Cortex of kidney (tissue), 1 donor: ENCODE measurements at places on chromosomes 7 and 10.

DNA sequence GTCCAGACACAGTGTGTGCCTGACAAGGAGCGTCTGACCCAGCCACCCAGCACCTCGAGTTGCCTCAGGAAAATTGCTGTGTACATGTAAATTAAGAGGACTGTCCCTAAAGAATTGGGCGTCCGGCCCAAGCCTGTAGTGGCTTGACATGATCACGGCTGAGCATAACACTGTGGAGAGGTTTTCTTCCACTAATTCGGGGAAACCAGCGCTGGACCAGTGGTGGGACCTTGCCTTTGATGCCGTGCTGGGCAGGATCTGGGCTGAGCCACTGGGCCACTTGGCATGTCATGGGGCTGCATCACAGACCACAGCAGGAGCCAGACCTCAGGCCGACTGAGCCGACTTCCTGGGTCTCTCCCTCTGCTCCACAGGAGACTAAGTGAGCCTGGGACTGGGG, 282.5 kb downstream of the GLRX3 start:
- DNase-seq: no peak

- no peak for DNase-seq
Measured at GRCh38 chr7:100895956-100896731, 456 bp upstream of the ACHE start.

GRCh38 chr7:151678227-151678604, 158.5 kb upstream of the RHEB start:
- DNase-seq: no peak

DNA sequence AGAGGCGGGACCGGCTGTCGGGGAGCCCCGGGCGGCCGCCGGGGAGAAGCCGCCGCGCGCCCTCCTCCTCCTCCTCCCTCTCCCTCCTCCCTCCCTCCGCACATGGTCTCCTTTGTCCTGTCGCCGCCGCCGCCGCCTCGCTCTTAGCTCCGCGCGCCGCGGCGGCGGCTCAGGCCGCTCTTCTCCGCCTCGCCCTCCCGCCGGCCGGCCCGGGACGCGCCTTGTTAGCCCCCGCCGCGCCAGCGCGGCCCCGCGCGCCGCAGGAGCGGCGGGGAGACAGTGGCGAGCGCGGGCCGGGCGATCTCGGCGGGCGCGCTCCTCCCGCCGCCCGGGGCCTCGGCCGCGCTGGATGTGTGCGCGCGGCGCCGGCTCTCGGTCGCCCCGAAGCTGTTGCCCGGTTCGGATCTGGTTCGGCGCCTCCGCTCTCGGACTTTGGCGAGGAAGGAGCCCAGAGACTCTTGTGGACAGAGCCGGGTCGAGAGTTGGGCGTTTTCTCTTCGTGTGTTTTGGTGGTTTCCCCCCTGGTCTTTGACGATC, 437.4 kb upstream of the GALNT17 start:
- no peak for DNase-seq

GRCh38 chr7:106870983-106871410, 5.9 kb downstream of the PIK3CG start:
- no peak for DNase-seq
